ENCODE measurements at places on chromosomes 11 and 22.
A peak's percentile ranks its signal among the peaks of the same experiment; 100 is the strongest.

GRCh38 chr11:30861531-30861930, 275.4 kb upstream of the MPPED2 start:
- DNase-seq: no peak

DNA sequence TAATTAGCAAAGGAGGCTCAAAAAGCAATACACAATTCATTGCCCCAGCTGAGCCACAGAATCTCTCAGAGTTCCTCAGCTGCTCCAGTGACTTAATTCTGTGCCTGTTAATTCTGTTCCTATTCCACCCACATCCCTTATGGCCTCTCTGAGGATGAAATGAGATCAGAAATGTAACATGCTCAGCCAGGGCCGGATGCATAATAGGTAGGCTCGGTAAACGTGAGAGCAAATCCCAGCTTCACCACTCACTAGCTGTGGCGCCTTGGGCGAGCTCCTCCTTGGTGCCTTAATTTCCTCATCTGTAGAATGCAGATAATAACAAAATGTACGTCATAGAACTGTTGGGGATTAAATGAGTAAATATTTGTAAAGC, 42.8 kb upstream of the DKK3 start:
- no peak for DNase-seq

GRCh38 chr11:122213171-122213570, 97.2 kb upstream of the BLID start:
- no peak for DNase-seq

DNA sequence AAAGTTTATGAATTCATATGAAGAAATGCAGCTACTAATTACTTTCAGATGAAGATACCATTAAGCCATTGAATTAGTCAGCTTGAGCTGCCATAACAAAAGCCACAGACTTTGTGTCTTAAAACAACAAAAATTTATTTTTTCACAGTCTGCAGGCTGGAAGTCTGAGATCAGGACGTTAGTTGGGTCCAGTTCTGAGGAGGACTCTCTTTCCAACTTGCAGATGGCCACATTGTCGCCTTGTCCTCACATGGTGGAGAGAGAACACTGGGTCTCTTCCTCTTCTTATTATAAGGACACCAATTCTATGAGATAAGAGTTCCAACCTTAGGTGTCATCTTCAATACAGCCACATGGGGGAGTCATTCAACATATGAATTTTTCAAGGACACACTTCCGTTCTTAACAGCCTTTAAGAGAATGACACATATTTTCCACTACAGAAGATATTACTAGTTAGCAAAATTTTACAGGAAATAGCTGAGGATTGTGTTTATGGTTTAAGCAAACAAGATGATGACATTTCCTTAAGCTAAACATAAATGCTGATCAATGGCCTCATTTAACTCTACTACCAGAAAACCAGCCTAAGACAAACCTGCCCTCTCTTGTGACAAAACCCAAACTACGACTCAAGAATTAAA, 56.0 kb downstream of the DCUN1D5 start:
- peak; percentile 81 for DNase-seq

DNA sequence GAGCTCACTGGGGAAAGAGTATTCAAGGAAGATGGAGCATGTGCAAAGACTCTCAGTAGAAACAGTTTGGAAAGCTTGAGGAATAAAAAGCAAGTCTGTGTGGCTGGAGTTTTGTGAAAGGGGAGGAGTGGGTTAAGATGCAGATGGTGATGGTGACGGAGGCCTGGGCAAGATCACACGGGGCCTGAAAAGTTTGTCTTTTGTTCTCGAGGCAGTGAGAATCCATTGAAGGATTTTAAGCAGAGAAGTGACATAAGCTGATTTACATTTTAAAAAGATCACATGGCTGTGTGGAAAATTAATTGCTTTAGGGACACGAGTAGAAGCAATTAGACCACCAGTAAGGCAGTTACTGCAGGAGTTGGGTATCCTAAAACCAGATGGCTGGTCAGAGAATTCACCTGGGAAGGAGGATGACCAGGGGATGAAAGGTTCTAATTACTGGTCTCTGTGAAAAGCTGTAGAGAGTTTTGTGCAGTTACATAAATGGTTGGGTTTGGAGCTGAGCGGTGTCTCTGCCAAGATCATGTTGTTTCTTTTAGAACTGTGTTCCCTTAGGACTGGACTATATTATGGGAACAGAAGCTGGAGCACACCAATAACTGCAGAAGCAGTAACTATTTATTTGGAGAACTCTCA, 7.1 kb downstream of the RRP8 start:
- DNase-seq: no peak

GRCh38 chr22:49954354-49954753, 6.2 kb upstream of the PIM3 start:
- no peak for DNase-seq

DNA sequence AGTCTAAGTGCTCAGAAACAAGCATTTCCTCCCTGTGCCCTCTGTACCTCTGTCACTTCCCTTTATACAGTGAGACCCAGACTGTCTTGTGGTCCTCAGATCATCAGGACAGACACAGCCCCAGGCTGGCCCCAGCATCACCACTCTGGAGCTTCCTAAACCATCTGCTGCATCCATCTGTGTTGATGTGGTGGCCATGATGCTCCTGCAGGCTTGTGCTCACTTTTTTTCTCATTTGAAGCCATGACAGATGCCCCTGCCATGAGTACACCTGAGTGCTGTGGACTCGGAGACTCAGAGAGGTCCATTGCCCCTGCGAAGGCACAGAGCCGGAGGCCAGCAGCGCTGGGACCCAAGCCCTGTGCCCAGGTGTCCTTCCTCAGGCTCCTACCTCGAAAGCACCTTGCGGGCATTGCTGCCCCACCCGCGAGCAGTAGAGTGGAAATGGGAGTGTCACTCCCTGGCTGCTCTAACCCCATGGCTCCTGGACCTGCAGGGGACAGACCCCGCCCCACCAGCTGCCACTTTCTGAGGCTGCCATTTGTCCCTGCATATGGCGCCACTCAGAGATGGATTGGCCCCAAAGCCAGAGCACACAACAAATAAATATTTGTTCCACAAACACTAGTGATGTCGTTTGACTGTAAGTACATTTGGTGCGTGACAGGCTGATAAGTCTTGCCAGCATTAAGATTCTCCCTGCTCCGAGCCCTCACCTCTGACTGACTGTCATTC, 593.5 kb downstream of the TBC1D22A start:
- DNase-seq: no peak

- DNase-seq: no peak
These were observed 48.0 kb downstream of the IGLL5 start for GRCh38 chr22:22935546-22936157.

- DNase-seq: peak; percentile 64
These were observed 3.8 kb upstream of the CYB5R2 start for GRCh38 chr11:7677071-7677470.

DNA sequence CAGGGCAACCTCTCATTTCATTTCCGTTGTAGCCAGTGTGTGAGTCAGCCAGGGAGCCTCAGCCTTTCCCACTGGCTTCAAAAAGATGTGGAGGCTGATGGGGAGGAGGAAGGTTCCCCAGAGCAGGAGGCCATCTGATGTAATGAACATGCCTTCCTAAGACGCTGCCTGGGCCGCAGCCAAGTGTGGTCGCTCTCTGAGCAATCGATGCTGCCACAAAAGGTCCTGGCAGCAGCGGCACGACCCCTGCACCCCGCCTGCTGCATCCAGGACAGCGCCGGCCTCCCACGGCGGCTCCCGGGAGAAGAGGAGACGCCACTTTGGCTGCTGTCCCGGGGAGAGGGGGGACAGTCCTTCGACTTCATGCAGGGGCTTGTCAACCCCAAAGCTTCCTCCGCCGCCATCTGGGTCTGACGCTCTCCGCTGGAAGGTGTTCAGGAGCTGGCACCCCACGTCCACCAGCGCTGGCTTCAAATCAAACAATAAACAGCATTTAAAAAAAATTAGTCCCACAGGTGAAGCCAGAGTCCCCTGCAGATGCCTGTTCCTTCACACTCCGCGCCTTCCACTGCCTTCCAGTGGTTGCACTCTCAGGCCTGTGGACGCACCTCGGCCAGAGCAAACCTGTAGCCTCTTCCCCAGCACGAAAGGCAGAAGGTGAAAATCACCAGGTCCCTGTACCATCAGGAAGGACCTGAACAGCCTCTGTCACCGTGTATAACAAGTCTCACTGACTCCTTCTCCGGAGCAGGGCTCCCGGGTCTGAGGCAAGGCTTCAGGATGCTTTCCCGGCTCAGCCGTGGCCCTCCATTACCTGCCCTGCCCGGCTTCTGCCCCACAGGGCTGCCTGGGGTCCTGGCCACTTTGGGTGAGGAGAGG, 930.7 kb downstream of the BRD1 start:
- DNase-seq: no peak

- DNase-seq: no peak
These were observed 6.1 kb downstream of the PARVB start for GRCh38 chr22:44030051-44030701.

GRCh38 chr22:24285245-24285644, 14.6 kb downstream of the SPECC1L start:
- DNase-seq: no peak

DNA sequence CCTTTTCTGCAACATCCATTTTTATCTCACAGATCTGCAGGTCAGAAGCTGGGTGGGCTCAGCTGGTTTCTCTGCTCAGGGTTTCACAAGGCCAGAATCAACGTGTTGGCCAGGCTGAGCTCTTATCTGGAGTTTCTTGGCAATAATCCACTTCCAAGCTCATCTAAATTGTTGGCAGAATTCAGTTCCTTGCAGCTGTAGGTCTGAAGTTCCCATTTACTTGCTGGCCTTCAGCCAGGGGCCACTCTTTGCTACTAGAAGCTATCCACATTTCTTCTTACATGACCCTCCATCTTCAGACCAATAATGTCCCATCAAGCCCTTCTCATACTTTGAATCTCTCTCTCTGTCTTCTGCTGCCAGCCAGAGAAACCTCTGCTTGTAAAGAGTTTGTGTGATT, 103.5 kb downstream of the WNT11 start:
- no peak for DNase-seq

- no peak for DNase-seq
These were observed 29.1 kb downstream of the NFRKB start for GRCh38 chr11:129866311-129866710.

- DNase-seq: no peak
These were observed 13.9 kb downstream of the MGAT3 start for GRCh38 chr22:39470451-39471291.

DNA sequence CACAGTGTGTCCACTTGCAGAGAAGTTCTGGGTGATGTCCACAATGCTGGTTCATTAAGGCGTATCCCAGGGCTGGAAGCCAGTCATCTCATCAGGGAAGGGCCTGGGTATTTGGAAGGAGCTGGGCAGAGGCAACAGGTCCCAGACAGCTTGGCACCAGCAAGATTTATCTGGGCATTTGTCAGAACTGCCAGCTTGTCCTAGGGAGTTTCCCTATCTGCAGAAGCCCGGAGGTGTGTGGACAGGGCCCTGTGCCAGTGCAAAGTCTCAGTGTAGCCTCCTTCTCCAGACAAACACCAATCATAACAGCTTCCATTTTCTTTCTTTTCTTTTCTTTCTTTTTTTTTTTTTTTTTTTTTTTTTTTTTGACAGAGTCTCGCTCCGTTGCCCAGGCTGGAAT, 125.3 kb upstream of the TIMP3 start:
- no peak for DNase-seq

DNA sequence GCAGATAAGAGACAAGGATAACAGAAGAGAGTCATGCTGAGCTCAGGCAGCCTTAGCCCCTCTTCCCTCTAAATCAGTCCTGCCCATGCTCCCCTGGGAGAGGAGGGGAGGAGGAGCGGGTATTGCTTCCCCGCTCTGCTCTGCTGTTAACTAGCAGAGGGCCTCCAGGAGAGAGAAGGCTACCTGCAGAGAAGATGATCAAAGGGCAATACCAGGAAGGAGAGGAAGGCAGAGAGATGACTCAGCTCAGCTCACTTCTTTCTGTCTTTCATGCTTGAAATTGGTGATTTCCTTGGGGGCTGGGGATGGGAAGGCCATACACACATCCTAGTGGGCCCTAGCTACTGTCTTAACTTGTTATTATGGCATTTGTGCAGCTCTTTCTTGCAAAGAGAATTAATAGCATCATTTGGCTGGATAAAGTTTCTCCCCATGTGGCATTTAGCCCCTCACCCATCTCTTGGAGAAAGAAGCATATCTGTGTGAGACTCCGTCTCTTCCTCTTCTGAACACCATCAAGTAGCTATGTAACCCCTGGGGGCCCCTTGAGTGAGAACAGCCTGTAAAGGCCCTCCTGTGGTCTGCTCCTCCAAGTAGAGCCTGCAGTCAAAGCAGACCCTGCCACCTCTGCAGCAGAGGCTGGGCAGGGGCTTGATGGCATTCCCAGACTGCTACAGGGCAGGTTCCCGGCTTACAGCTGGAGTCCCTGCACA, 33.4 kb upstream of the AMOTL1 start:
- DNase-seq: no peak

DNA sequence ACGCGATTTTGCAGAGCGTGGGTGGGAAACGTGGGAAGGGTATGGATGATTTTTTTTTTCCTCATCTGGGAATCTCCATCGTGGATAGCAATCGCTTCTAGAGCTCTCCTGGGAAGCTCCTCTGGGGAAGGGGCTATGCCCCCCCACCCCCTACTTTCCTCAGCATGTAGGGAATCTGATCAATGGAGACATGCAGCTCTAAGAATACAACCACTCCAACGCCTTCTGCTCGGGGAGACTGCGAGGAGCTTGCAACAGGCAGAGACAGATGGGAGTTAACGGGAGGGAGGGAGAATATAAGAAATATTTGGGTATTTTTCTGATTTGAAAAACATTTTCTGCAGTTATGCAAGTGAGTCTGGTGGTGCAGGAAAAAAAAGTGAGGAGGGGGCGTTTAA, 104.6 kb upstream of the HSD17B12 start:
- DNase-seq: no peak

- DNase-seq: no peak
These were observed 6.5 kb upstream of the IL10RA start for GRCh38 chr11:117979481-117980211.

DNA sequence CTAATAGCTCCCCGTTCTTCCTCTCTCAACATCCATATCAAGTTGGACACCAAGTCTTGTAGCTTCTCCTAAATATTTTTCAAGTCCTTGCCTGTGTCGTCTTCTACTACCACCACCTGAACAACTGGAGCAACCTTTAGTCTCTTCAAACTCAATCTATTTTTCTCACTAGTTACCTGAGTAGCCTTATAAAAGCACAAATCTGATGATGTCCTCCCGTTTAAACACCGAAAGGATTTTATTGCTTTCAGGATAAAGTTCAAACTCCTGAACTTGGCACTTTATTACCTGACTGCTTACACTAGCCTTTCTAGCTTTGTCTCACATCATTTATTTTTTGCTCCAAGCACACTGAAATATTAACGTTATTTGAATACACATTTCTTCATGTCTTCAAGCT, 1.3 kb upstream of the PAK1 start:
- no peak for DNase-seq

- no peak for DNase-seq
These were observed 89.3 kb downstream of the GRIA4 start for GRCh38 chr11:105699203-105699602.

GRCh38 chr11:17607083-17607429, 60.0 kb downstream of the OTOG start:
- DNase-seq: no peak

DNA sequence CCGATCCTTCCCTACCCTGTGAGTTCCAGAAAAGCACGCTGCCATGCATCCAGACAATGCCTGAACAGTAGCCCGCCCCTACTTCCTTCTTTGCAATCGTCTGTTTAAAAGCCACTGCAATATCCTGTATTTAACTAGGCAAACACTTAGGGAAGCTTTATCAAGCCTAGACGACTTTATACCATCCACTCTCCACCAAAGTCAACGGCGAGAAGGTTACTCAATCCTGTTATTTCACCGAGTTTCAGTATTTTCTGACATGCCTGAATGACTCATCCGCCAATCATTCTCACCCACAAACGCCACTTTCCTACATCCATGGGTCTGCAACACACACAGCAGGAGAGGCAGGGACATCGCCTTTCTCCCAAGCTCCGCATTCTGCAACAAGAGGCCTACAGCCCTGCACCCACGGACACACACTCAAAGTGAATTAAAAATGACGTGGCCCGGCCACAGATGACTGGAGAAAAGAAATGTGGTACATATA, 9.3 kb downstream of the CELSR1 start:
- peak; percentile 56 for DNase-seq

Data from AG09309 (cell line).